ENCODE measurements at places on chromosomes 1 and 21.

- DNase-seq = no peak
Observed at GRCh38 chr21:34944015-34944755, 104.9 kb downstream of the RUNX1 start.

GRCh38 chr1:161706482-161707347 lies at the start of gene FCRLA:
Gene FCRLA, plus strand, starts transcription at chr1:161707229. Its CDS starts 36 bp downstream, at chr1:161707265.
- no peak for DNase-seq

DNA sequence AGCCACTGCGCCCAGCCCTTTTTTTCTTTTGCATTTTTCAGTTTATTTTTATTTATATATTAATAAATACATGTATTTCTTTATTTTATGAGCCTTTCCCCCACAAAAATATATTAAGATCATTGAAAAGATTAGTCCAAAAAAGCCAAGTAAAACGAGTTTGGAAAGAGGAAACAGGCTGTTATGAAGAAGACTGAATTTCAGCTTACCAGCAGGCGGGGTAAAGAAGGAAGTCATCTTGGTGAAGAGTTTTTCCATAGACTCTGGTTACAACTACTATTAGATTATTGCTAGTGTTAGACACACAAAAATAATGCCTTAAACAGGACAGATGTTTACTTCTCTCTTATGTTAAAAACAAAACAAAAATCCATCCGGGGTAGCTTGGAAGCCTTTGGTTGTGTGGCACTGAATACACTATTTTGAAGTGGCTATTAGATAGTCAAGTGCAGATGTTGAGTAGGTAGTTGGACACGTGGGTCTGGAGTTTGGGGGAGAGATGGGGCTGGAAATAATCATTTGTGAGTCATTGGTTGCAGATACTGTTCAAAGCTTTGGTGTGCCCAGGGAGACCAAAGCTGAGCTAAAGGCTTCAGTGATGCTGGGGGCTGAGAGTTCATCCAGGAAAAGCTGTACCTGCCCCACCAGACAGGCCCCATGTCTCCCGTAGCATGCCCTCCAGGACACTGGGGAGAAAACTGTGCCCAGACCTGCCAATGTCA lies 8.7 kb upstream of the LRRC71 start:
- no peak for DNase-seq

- no peak for DNase-seq
Observed at GRCh38 chr1:34753163-34753562, 1.7 kb upstream of the GJB5 start.

GRCh38 chr1:233819042-233819441 lies 85.4 kb upstream of the SLC35F3 start:
- DNase-seq = no peak

DNA sequence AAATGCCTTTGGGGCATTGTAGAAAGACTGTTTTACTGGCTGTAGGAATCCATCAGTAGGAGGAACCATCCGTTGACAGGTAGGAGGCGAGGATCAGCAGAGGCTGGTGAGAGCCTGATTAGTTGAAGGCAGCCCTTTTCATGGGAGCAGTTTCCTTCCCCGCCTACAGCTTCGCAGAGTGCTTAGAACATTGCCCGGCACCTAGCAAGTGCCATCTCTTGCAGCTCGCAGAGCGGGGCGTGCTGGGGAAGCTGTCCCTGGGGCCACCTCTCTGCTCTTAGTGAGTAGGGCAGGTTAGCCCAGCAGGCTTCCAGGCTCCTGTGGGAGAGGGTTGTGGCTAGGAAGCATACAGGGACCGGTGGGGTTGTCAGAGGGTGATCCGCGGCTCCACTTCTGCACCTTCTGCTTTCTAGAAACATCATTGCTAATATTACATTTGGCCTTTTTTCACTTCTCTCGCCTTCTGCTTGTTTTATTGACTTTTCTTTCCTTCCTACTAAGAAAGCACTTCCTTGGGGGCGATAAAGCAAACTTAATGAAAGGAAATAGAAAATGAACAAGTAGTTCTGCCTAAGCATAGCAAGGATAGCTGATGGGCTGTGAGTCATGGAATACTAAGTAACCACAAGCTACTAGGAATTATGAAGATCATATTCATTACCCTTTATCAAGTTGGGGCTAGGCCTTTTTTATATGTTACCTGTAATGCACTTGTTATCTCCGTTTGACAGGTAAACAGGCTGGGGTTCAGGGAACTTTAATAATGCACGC lies 176.7 kb downstream of the GALNT2 start:
- DNase-seq = no peak

- no peak for DNase-seq
Observed at GRCh38 chr1:28535180-28535579, 17.7 kb upstream of the TRNAU1AP start.

GRCh38 chr1:165853528-165854075 lies 26.2 kb downstream of the UCK2 start:
- no peak for DNase-seq

- DNase-seq = no peak
Observed at GRCh38 chr1:156163712-156164111, 10.3 kb downstream of the SEMA4A start.

Data from LoVo (cell line).